ENCODE measurements at places on chromosomes 5 and 9.

GRCh38 chr5:113162770-113163169 is 186.2 kb downstream of the DCP2 start:
- DNase-seq: peak; percentile 3

DNA sequence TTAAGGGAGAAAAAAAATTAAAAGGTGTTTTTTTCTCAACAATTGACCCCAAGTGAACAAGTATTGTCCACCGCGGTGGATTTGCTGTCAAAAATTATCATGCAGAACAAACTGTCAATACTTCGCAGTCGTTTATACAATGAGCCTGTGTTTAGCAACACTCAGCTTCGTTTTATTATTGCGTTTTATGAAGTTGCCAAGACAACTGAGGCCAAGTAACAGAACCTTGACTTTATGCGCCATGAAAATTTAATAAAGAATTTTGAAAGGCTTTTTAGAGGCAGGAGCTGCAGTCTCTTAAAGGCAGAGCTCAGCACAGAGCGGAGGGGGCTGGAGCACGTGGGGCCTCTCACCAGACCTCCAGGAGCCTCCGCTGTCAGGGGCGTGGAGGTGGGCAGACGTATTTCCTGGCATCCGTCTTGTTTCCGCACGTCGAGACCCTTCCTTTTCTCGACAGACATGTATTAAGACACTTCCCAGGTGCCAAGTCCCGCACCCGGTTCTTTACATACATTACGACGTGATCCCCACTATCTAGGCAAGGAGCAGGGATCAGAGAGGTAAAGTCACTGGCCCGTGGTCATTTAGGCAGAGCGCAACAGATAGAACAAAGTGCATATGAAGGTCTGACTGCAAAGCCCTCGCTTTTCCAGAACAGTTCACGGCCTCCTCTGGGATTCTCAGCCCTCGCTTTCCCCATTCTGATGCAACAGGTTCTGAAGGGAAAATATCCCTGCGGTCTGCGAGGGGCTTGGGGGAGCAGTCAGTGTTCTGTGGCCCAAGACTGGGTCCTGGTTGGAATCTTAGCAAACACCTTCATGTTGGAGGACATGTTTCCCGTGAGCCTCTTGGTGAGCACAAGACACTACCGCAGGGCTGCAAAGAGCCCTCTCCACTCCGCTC is 164.4 kb downstream of the DAB2IP start:
- no peak for DNase-seq

DNA sequence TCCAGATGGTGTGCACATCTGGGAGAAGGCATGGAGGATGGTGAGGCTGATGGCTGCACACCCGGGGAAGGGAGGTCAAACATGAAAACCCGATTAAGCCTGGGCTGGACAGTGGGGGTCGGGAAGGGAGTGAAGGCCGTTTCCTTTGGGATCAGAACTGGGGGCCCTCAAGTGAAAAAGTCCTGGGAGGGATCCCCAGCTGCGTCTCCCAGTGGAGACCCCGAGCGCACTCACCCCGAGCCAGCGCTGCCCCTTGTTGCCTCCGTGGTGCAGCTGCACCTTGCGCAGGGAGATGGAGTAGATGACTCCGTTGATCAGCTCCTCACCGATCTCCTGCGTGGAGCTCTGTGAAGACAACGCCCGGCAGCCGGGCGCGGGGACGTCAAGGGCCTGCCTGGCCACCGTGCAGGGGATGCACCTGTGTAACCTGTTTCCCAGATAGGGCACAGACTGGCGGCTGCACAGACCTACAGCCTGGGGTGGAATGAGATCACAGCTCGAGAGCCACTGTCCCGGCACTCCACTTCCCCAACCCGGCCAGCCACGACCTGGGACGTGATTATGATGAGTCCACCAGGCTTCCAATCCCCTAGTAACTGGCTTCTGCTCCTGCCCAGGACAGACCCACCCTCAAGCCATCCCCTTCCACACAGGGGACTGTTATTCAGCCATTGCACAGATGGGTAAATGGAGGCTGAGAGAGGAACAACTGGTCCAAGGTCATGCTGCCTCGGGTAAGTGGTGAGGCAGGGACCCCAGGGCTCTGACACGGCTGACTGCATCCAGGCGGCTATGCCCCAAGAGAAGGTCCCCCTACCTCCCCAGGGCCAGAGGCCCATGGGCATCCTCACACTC is 9.0 kb downstream of the RALGDS start:
- DNase-seq: no peak

DNA sequence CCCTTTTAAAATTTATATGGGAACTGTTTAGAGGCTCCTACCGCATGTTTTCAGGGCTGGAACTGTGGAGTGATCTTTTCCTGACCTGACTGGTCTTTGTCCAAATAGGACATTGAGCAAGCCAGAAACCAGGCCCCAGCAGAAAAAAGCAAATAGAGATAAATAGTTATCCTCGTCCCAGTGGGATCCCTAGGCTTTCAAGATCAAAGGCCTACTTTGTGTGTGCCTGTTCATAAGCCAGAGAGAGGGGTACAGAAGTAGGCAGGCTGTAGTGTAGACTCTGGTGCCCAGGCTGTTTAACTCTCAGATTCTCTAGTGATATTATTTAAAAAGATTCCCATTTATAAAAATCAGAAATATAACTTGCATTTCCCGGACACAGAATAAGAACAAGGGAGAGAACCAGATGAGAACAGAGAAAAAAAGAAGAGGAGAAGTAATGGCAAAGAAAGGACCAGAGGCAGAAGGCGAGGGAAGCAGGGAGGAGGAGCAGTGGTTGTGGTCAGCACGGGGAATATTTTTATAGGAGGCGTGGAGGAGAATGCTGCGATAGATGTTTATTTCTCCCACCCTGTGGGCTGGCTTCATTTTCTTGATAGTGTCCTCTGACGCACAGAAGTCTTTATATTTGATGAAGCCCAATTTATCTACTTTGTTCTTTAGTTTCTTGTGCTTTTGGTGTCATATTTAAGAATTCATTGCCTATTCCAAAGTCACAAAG is 101.2 kb downstream of the AOPEP start:
- no peak for DNase-seq

DNA sequence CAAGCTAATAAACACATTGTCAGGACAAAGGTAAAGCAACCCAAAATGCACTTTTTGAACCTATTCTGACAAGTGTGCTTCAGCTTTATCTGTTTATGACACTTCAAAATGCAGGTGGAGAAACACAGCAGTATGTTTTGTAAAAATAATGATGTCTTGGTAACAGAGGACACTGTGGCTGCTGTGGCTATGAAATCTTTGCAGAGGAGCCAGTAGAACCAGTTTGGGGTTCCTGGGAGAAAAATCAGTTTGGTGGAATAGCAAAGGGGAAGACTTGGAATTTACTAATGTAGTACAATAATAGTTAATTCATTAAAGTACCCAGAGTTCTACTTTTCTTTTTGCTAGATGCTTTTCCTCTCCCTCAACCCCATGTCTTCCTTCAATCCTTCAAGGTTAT is 40.6 kb downstream of the SIL1 start:
- no peak for DNase-seq

DNA sequence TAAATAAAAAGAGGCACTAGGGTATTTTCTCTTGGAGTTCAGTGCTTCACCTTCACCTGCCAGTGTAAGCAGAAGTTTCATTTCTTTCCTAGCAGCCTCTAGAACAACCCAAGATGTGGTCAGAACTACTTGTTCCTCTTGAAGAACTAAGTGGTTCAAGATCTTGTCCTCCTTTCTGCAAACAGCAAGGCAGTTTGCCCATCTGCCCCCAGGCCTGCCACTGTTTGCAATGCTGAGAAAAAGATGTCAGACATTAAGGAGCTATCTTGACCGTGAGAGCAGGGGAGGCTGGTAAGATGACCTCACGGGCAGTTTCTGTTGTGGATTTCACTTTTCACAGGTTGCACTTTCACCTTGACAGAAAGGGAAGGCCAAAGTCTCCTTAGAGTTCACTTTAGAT is 52.0 kb upstream of the KLF4 start:
- DNase-seq: no peak

- DNase-seq: no peak
Measured at GRCh38 chr5:163410505-163410904, 26.9 kb upstream of the CCNG1 start.

- DNase-seq: peak; percentile 84
Measured at GRCh38 chr9:33161011-33161588, 6.0 kb downstream of the B4GALT1 start.

DNA sequence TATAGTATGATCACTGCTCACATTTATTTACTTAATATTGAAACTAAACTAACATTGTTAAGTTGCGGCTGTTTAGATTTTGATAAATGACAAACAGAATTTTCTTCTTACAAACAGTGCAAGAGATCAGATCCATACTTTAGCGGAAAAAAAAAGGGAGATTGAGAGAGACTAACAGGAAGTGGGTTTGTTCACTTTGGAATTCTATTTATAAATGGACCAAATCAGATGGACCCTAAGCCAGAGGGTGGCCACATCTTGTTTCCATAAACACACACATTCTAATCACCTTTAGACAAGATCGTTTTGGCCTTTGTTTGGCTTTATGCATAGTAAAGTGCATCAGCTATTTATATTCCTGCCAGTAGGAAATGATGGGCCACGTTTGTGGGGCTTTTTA is 381.4 kb upstream of the CD180 start:
- no peak for DNase-seq

DNA sequence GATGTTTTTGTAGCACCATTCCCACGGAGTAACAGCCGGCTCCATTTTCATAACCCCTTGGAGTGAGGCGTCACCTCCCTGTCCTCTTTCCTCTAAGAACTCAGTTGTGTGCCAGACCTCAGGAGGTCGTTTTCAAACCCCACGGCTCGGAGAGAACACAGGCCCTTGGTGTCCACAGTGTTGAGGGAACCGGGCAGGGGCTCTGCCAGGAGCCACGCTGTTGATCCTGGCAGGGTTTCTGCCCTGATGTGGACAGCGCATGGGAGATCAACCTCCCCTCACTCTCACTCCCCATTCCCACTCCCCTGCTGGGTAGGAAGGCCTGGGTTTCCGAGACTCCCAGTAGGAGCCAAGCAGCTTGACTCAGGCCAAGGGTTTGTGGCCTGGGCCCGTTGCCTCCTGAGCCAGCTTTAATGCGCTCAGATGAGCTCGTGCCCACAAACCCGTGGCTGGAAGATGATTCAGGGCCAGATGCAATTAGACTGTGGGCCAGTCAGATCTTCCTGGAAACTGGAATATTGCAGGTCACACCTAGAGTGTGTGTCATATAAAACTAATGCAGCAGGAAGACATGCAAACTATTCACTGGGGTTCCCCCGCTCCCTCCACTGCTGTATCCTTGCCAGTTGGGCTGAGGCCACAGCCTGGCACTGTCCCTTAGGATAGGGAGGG is 133.4 kb downstream of the SLC12A2 start:
- DNase-seq: no peak

- DNase-seq: no peak
Measured at GRCh38 chr5:111934511-111934910, 177.5 kb upstream of the NREP start.

- DNase-seq: peak; percentile 70
Measured at GRCh38 chr5:124860291-124860655, 113.8 kb upstream of the ZNF608 start.

DNA sequence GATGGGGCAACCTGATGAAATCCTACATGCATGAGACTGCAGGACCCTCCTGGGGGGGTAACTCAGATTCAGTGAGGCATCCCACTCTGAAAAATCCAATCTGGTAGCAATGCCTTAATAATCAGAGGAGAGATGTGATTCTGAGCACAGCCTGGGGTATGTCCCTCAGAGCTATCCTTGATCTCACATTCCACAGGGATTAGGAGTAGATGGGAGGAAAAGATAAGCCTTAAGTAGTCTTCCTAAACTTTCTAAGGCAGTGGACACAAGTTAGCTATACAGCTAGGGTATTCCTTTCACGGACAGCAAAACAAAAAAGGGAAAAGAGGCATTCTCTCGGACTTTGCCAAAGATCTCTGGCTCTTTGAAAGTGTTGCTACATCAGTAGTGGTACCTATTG is 3.9 kb upstream of the SPATA9 start:
- DNase-seq: no peak

GRCh38 chr5:68378204-68378820 is 162.8 kb downstream of the PIK3R1 start:
- no peak for DNase-seq

DNA sequence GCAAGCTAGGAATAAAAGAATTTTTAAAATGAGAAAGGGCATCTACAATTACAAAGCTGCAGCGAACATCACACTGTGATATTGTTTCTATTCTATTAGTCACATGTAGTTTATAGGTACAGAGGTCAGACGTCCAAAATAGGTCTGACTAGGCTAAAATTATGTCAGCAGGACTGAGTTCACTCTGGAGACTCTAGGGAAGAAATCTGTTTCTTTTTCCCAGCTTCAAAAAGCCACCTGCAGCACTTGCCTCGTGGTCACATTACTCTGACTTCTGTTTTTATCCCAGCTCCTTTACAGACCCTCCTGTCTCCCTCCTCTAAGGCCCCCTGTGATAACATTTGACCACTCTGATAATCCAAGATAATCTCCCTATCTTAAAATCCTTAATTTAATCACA is 5.1 kb upstream of the CKS2 start:
- no peak for DNase-seq

DNA sequence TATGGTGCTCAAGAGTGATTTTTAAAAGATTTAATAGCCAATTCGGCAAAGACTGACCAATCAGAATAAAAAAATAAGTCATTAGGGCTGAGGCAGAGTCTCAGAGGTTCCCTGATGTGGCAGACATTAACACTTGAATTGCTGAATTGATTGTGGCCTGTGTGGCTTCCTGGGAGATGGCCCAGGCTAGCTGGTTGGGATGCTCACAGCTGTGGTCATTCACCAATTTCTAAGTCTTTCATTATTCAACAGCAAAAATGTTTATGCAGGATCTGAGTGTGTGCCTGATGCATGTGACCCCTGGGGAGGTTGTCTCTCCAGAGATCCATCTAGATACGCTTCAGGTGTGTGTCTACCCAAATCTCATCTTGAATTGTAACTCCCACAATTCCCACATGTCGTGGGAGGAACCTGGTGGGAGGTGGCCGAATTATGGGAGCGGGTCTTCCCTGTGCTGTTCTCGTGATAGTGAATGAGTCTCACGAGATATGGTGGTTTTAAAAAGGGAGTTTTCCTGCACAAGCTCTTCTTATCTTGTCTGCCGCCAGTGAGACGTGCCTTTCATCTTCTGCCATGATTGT is 632.6 kb upstream of the SEMA6A start:
- DNase-seq: no peak

- DNase-seq: no peak
Measured at GRCh38 chr5:147750065-147750464, 32.5 kb downstream of the JAKMIP2 start.

DNA sequence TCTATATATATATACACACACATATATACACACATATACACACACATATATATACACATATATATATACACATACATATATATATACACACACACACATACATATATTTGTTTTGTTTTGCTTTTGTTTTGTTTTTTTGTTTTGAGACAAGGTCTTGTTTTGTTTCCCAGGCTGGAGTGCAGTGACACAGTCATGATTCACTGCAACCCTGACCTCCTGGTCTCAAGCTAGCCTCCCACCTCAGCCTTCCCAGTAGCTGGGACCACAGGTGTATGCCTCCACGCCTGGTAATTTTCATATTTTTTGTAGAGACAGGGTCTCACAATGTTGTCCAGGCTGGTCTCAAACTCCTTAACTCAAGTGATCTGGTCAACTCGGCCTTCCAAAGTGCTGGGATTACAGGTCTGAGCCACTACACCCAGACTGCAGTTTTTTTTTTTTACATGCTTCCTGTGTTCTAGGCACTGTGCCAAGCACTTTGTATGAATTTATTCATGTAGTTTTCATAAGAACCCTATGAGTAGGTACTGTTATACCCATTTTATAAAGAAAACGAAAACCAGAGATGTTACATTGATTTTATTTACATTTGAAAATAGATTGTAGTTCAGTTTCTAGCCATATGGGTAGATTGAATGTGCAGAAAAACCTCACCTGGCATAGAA is 120.7 kb downstream of the PBX3 start:
- DNase-seq: no peak

Measured in suppressor macrophage treated with lipopolysaccharide for 4 hours (primary cell).